ENCODE measurements at places on chromosomes 3 and 15.

DNA sequence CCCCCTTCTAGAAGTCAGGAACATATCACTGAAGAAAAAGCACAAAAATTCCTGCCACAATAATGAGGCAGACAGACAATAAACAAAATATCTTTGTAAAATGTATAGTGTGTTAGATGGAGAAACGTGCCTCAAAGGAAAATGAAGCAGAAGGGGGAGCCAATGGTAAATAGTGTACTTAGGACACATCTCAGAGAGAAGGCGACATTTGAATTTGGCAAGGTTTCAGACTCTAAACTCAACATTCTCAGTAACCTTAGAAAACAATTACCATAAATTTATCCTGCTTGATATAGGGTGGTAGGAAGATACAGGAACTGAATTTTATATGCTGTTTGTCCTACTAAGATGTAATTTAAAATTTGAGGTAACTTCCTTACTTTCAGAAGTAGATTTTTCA is 52.6 kb upstream of the PTX3 start:
- DNase-seq, result no peak

- DNase-seq, result no peak
Observed at GRCh38 chr3:190514413-190515153, 698 bp downstream of the IL1RAP start.

DNA sequence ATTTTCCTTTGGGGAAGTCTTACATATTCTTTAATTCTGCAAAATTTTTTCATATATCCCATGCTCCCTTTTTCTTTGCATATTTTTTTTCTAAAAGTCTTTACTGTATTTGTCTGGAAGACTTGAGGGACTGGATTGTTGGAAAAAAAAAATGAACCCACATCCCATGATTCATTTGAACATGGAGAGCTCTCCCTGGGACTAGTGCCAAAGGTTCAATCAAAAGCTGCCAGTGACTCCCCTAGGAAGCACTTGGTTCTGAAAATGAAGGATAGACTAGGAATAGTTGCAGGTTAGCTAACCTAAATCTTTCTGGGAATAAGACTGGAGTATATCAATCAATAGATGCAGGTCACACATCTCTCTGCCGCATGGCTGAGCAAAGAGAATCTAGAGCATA is 16.4 kb upstream of the BNC1 start:
- DNase-seq, result no peak

DNA sequence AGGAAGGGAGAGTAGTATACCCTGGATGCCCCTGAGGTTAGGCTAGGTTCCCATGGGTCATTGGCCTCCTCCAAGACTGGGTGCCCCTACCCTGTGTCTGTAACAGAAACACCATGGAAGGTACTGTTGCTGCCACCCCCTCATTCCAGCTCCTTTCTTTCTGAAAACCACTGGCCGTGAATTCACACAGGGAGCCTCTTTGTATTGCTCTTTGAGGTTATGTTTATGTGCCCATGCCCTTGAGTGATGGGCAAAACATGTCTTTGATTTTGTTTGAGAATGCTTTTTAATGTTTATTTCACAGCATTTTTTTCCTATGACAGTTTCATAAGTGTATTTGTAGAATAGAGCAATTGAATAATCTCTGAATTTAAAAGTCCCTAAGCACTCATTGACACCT is 79.7 kb downstream of the RARB start:
- DNase-seq, result no peak

DNA sequence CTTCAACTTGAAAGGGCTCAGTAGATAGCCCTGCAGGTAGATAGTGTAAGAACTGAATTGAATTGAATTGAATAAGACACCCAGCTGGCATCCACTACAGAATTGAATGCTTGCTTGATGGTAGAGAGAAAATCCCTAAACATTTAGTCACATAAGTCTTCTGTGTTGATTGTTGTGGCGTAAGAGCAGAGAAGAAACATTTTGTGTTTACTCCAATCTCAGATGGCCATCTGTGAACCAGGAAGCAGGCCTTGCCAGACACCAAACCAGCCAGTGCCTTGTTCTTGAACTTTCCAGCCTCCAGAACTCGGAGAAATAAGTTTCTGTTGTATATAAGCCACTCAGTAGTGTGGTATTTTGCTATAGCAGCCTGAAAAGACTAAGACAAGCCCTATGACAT is 43.6 kb downstream of the SST start:
- no peak for DNase-seq

DNA sequence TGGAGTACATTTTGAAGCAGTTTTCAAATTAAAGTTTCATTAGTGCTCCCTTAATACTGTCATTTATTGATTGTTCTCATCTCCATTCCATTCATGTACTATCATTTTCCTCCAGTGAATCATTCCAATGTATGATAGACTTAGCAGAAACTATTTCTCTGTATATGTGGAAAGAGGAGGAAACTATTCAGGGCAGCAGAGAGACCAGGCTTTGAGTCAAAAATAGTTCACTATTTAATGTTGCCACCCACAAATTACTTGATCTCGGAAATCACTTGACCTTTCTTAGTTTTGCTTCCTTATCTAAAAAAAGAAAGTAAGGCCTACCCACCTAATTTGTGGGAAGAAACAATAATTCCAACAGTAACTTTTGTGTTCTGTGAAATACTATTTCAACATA is 610.5 kb upstream of the ZNF385D start:
- no peak for DNase-seq

DNA sequence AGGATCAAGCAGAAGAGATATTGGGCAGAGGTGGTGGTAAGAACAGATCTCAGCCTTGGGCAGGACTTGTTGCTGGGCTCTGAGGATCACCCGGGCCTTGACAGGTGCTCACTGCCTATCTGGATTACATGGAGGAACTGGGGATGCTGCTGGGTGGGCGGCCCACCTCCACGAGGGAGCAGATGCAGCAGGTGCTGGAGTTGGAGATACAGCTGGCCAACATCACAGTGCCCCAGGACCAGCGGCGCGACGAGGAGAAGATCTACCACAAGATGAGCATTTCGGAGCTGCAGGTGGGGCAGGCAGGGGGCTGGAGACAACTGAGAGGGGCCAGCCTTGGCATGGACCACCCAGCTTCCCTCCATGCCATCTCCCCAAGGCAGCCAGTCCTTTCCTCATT is 7.9 kb downstream of the ECE2 start:
- no peak for DNase-seq

- DNase-seq, result no peak
Observed at GRCh38 chr3:48950051-48950450, 31.4 kb downstream of the ARIH2 start.

GRCh38 chr3:132180337-132180791 is 136.8 kb upstream of the ACP3 start:
- no peak for DNase-seq

DNA sequence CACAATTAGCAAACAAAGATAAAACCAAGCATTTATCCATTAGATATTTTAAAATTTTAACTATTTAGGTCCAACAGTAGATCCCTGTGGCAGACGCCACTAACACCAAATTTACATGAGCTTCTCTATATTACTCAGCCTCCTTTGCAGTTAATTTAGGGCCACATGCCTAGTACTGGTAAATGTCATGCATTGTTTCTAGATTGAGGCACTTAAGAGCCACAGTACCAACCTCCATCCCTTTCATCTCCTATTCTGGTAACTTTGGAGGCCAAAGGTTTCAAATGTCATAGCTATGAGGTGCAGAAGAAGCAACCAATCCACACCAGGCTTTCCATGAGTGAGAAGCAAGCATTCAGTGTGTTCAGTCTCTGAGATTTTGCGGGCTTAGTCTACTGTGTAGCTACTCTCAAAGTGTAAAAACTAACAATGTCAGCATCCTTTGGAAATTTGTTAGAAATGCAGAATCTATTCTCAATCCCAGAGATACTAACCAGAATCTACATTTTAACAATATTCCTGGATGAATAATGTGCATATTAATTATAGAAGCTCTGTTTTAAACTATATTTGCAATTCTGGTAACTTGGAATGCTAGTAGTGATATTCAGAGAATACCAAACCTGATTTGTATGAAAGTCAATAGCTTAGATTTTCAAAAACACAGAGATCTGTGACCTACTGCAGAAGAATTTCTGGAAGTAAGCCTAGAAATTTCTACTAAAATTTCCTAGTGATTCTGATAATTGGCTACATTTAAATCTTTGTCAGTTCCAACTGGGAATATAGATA is 206.3 kb upstream of the CD96 start:
- no peak for DNase-seq

- DNase-seq, result no peak
Observed at GRCh38 chr3:15708882-15709677, 88.7 kb downstream of the ANKRD28 start.

DNA sequence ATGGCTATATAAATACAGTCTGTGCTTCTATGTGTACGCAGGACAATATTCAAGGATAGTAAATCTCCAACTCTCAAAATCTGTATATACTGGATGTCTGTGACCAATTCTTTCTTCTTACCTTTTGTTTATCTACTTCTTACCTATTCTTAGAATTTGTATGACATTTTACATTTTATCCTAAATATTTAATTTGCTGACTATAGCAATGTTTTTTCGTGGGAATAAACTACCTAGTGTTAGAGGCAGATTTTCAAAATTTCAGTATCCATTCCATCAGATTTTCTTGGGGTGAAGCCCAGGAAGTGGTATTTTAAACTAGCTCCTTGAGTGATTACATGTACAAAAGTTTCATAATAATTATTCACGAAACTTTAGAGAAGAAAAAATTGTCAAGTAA is 334.5 kb upstream of the BCHE start:
- DNase-seq, result no peak

DNA sequence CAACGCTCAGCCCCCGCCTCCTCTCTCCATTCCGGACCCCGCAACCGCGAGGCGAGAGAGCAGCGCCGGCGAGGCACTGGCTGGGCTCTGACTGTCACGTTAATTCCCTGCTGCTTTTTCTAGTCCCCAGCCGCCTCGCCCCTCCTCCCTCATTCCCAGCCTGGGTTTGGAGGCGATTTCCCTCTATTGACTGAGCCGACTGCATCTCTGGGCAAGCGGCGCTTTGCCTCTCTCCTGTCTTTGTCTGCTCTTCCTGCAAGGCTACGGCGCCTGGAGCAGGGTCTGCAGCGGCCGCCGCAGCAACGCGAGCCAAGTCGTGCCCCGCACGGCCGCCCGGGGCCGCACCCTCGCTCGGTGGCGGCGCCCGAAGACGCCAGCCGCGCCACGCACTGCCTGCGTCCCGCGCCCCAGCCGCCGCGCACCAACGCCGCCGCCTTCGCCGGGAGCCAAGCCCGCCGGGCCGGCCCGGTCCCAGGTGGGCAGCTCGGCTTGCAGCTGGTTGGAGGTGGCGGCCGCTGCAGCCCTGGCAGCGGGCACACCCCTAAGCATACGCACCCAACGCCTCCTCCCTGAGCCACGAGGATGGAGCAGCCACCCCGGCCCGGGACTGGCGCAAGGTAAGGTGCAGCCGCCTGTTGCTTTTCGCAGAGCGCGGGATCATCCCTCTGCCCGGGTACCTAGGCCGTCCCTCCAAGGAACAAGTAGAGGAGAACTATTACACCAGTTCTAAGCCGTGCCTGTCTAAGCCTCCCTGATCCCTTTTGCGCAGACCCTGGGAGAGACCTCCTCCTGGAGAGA is at the start of gene LRRC3B:
TSS of gene LRRC3B (plus strand) at position 152 of the 798 bp plus-strand sequence. CDS start 86,901 bp downstream, outside the sequence.
- DNase-seq, result no peak

DNA sequence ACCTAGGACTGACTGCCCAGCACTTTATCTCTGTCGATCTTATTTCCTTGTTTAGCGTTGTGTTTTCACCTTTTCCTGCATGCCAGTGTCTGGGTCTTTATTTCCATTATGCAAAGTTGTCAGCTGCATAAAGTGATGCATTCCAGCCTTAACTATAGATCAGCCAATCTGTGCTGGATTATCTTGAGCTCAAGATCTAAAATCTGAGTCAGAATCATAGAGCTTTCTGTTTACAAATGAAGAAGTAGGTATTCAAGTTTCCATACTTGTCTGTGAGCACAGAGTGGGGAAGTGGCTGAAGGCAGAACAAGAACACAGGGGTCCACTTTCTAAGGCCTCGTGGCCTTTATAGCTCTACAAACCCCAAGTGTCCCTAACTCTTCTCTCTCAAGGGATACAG is 82.4 kb upstream of the PLCL2 start:
- no peak for DNase-seq

DNA sequence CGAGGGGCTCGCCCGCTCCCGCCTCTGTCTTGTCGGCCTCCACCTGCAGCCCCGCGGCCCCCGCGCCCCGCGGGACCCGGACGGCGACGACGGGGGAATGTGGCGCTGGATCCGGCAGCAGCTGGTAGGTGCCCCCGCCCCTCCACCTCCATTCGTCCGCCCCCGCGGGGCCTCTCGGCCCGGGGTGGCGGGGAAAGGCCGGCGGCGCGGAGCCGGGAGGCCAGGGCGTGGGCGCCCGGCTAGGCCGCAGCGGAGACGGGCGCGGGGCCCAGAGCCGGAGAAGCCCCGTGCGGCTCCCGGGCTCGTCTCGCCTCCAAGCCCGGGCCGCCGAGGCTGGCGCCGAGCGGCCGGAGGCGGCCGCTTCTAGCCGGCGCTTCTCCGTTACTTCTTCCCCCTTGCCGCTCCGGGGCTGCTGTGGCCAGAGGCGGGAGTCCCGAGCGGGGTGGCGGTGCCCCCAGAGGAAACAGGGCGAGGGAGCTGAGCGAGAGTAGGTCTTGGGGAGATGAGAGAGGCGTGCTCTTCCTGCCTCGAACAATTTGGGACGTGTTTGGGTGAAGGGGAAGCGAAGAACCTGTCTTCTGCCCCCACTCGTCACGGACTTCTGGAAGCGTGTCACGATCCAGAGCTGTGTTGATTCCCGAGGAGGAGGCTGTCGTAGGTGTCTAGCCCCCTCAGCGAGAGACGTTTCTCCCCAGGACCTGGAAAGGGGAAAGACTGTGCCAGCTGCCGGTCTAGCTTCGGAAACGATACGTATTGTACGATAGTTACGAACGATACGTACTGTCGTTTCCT is 555 bp downstream of the ATP11B start:
- DNase-seq, result peak; percentile 46

DNA sequence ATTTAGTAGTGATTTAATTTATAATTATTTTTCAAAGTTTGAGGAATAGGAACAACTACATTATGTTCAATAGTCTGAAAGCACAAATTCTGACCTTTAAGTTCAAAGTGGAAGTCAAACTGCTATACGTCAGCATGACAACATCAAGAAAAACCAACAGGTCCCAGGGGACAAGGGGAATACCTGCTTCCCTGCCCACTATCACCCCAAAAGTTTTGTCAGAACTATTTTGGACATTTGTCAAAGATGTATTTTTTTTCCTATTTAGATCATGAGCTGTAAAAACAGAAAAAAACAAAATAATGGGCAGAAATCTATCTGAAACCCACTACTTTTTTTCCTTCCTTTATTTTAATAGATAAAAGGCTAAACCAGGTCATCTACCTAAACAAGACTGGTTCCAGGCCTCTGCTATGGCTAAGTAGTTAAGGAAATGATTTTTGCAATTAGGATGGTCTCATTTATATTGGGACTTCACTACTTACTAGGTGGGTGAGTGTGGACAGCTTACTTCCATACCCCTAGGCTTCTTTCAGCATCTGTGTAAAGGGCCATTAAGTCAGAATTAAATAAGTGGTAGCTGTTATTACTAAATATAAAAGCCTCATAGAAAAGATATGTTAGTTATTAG is 746.3 kb downstream of the FHIT start:
- no peak for DNase-seq

- no peak for DNase-seq
Observed at GRCh38 chr15:82165948-82166376, 96.6 kb downstream of the EFL1 start.

GRCh38 chr15:26103002-26103404 is 239.9 kb upstream of the ATP10A start:
- DNase-seq, result no peak
